Bronchial epithelial cell (primary cell): ENCODE measurements at places on chromosomes 6 and 20. TPM values are rescaled to one million over a fixed set of nuclear protein-coding genes. Genes with fewer than 3 reads are reported as not detected.

EBF4 gene
- 0.64 and 1.3 TPM in 2 replicates for total RNA-seq

PRPH2 gene
- under 0.01 TPM in 1 of 2 replicates, not detected in the other for total RNA-seq

FOXC1 gene
- total RNA-seq, result 3.5 and 3.7 TPM in 2 replicates

KHDC1L gene
- total RNA-seq, result not detected in 2 replicates

TP53RK gene
- total RNA-seq, result 18.4 and 19.0 TPM in 2 replicates

GSTA3 gene
- total RNA-seq, result not detected in 2 replicates

DNA sequence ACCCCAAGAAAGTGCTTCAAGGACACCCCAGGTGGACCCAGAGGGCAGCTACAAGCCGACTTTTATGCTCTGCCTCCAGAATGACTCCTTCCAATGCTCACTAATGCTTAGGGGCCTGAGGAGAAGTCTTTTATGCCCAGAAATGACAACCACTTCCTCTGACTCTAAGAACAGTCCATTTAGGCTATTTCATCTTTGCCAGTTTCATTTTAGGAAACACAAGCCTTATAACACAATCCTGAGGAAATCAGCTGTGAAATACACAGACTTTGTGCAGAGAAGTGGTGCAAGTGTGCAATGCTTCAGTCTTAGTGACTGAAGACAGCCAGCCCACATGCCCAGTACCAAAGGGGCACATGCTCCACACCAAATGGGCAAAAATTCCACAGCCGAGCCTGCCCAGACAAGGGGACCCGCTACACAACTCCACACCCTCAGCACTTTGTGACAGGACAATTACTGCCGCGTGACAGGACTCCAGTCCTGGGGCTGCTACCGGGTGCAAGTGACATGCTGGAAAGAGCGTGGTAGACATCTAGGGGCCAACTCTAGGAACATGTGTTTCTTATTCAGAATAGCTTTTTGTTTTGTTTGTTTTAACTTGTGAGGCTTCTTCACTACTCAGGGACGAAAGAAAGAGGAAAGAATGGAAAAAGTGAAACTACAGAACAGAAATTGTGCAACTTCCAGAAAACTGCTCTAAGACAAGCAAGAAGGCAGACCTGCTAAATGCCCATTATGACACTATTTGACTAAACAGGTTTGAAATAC lies 28.2 kb upstream of the PLAGL1 start:
- DNase-seq, result peak; percentile 8

GRCh38 chr20:52179331-52180179 lies 12.0 kb downstream of the ZFP64 start:
- DNase-seq, result no peak

- DNase-seq, result peak; percentile 96
Observed at GRCh38 chr20:62378215-62378614, 8.7 kb upstream of the RPS21 start.

DNA sequence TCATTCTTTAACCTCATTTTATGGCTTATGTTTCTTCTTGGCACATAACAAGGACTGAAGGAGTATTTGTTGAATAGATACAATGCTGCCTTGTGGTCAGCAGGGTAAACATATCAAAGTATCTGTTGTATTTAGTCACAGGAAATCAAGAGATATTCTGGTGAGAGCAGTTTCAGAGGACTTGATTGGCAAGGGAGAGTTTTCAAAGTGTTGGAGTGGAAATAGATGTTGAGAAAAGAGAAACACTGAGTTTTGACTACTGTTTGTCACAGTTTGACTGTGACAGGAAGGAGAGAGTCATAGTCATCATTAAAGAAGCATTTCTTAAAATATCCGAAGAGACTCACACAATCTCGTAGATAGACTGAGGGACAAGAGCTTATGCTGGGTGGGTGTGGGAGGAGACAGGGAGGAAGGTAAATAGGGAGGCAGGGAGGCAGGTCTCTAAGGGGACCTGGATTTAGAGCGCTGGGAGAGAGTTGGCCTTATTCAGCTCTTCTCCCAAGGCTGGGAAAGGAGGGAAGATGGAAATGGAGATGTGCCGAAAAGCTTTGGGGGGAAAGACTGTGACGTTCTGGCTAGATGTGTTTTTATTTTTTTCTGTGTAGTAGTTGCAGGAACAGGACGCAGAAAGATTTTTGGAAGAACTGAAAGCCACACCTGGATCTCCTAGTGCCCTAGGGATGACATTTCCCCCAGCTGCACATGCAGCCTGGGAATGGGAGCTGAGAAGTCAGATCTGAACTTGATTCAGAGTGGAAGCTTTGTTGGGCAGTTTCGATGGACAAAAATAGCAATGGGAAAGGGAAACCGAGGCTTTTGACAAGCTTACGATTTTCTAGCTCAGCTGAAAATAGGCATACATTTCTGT lies 65.0 kb upstream of the IFNGR1 start:
- DNase-seq, result peak; percentile 48

GRCh38 chr20:6925744-6926278 lies 158.3 kb downstream of the BMP2 start:
- DNase-seq, result peak; percentile 83

- no peak for DNase-seq
Observed at GRCh38 chr20:34404803-34405202, 41.7 kb downstream of the ITCH start.

DNA sequence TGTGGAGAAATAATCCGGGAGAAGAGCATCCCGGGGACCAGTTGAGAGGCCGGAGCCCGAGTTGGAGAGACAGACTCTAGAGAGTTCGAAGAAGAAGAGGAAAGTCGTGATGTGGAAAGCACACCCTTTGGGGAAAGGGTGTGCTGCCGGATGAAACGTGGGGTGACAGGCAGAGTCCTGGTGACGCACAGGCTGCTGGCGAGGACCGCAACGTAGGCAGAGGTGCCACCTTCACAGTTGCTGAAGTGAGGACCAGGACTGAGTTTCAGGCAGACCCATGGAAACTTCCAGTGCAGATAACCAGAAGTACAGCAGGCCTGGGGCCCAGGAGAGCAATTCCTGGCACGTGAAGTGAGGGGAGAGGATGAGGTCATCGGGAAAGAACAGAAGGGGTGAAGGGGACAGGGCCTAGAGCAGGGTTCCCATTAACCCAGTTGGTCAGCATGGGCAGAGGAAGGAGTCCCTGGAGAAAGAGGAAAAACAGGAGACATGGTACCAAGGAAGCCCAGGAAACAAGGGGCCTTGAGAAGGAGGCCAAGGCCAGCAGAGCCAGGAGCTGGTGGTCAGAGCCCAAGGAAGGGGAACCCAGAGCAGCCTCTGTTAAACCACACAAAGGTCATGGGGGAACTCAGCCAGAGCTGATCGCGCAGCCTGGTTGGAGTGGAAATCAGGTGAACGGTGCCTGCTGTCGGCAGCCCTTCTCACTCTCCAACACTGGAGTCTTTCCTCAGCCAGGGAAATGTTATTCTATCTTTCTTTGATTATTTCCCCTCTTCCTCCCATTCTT lies 84.1 kb downstream of the PRND start:
- DNase-seq, result no peak

- peak; percentile 88 for DNase-seq
Observed at GRCh38 chr6:106870824-106871717, 103.5 kb downstream of the CD24 start.

GRCh38 chr6:137657351-137657911 lies 163.2 kb upstream of the OLIG3 start:
- peak; percentile 86 for DNase-seq

GRCh38 chr20:63708301-63709148 lies 686 bp downstream of the ZGPAT start:
- no peak for DNase-seq

- DNase-seq, result no peak
Observed at GRCh38 chr6:72651967-72652956, 30.4 kb downstream of the KCNQ5 start.

- no peak for DNase-seq
Observed at GRCh38 chr6:30542404-30542725, 13.9 kb downstream of the GNL1 start.

- no peak for DNase-seq
Observed at GRCh38 chr6:106446287-106446885, 85.9 kb downstream of the CRYBG1 start.

GRCh38 chr6:86791476-86791875 lies 145.9 kb upstream of the HTR1E start:
- no peak for DNase-seq

DNA sequence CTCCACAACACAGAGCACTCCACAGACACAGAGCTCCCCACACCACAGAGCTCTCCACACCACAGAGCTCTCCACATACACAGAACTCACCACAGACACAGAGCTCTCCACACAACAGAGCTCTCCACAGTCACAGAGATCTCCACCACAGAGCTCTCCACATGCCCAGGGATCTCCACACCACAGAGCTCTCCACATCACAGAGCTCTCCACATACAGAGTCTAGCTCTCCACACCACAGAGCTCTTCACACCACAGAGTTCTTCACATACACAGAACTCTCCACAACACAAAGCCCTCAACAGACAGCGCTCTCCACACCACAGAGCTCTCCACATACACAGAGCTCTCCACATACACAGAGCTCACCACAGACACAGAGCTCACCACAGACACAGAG lies 55.3 kb downstream of the ERMARD start:
- DNase-seq, result no peak

- peak; percentile 76 for DNase-seq
Observed at GRCh38 chr6:24313251-24314141, 44.4 kb downstream of the DCDC2 start.

DNA sequence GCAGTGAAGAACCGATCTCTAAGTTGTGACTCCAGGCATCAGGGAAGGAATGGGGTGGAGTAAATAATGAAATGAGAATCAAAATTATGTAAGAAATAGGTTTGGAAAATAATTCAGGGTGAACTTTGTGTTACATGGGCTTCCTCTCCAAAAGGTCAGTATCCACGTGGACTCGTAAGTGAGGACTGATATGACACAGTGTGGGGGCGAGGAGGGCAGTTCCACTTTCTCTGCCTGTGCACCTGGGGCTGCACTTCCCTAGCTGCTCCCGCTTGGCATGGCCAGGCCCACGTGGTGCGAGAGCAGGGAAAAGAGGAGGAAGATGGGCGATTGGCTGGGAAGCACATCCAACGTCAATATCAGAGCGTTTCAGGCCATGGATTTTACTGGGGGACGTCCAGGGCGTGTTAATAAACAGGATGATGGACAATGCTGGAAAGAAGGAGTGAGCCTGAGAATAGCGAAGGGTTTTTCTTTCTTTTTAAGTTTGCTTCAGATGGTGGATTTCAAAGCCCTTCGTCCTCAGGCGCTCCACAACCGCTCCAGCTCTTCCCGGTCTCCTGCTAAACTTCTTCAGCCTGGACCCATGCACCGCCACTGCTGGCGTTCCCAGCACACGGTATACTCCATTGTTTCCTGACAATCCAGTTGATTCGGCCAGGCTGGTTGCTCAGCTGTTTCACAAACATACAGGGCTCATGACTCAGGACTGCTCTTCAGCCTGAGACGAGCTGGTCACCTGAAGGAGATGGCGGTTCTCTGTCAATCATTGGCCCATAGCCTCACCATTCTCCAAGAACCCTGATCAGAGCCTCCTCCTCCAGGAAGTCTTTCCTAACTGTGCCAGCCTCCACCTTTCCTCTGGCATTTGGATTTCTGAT lies 11.8 kb downstream of the CCR6 start:
- DNase-seq, result no peak
